Camera-type eye (tissue), 1 donor: ENCODE measurements at places on chromosomes 16 and 17. TPM values are rescaled to one million over a fixed set of nuclear protein-coding genes. Genes with fewer than 3 reads are reported as not detected.

C17orf58 gene
- total RNA-seq: 18.5 TPM

PDILT gene
- total RNA-seq: not detected

CHMP6 gene
- 26.3 TPM for total RNA-seq

MYH13 gene
- 5.9 TPM for total RNA-seq

LPO gene
- 0.44 TPM for total RNA-seq

TLCD3B gene
- 39.7 TPM for total RNA-seq

WSCD1 gene
- total RNA-seq: 87.2 TPM

TTYH2 gene
- total RNA-seq: 52.5 TPM

HAPSTR1 gene
- total RNA-seq: 111 TPM

KRTAP3-1 gene
- not detected for total RNA-seq

RAB37 gene
- 1.6 TPM for total RNA-seq

PRAC2 gene
- not detected for total RNA-seq

PRKCB gene
- total RNA-seq: 32.5 TPM

ODF4 gene
- not detected for total RNA-seq

NPW gene
- total RNA-seq: 2.0 TPM

GPR139 gene
- 0.38 TPM for total RNA-seq

LRRC37B gene
- total RNA-seq: 48.4 TPM

FOXL1 gene
- total RNA-seq: 2.5 TPM

SYT17 gene
- total RNA-seq: 10.2 TPM

TCAP gene
- 57.6 TPM for total RNA-seq

ZNF764 gene
- 17.8 TPM for total RNA-seq

KRT39 gene
- 0.44 TPM for total RNA-seq

MPP3 gene
- total RNA-seq: 21.7 TPM

NHLRC4 gene
- total RNA-seq: 0.66 TPM

PRM2 gene
- not detected for total RNA-seq

IRF8 gene
- total RNA-seq: 10.4 TPM

USP43 gene
- 12.1 TPM for total RNA-seq

KRT31 gene
- not detected for total RNA-seq

CRYBA1 gene
- total RNA-seq: 4,794 TPM

SLC38A8 gene
- total RNA-seq: 6.6 TPM

VAMP2 gene
- total RNA-seq: 47.6 TPM

SKAP1 gene
- total RNA-seq: 0.38 TPM

QRICH2 gene
- total RNA-seq: 5.1 TPM

SLC12A3 gene
- not detected for total RNA-seq

ACSM3 gene
- total RNA-seq: 2.0 TPM

ALOX12B gene
- 0.99 TPM for total RNA-seq

ZNF423 gene
- total RNA-seq: 35.2 TPM

B3GNT9 gene
- total RNA-seq: 26.2 TPM

CD300E gene
- not detected for total RNA-seq

PRR29 gene
- 0.44 TPM for total RNA-seq

KRTAP4-4 gene
- not detected for total RNA-seq
